ENCODE measurements at places on chromosomes 3 and 15.
A peak's percentile ranks its signal among the peaks of the same experiment; 100 is the strongest.

DNA sequence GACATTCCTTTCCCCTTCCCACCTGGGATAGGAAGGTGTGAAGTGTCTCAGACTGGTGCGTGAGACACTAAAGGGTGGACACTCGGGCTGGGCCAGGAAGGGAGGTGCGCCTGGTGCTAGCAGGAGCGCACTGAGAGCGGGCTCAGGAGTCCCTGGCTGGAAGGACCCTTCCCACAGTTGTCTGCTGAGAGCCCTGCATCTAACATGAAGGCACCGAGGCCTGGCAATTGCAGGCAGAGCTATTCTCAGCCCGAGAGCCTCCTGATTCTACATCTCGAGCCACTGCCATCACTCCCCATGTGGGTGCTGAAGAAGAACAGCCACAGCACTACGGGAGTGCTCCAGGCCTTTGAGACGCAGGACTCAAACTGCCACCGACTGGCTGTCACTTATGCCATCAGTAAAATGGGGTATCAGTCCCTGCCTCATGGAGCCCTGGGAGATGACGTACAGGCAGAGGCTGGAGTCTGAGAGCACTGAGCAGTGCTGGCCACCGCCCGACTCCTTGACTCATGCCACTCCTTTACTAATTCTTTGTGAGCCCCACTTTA is 159.4 kb downstream of the KLF13 start:
- DNase-seq: no peak

- DNase-seq: no peak
Measured at GRCh38 chr3:11080492-11080891, 73.8 kb upstream of the HRH1 start.

GRCh38 chr15:82999426-82999825 is 12.0 kb downstream of the C15orf40 start:
- DNase-seq: no peak

DNA sequence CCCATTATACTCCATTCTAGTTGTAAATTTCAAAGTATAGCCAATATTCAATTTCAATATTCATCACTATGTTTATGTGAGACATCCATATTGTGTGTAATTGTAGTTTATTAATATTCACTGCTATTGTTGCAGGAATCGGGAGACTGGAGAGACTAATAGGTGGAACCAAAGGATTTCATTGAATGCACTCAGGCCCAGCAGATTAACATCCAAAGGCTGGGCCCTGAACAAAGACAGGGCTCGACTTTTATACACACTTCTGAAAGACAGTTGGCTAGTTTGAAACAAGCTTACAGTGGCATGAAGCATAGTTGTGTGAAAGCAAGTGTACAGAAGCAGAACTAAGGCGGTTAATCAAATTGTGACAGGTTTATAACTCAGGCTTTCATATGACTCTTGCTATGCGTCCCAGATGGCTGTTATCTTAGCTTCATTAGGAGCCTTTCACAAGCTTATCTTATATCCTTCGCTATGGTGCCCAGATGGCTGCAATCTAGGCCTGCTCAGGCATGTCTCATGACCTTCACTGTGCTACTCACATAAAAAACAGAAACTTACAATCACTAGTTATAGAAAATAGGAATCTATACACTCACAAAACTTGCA is 1038.8 kb upstream of the EPHA6 start:
- DNase-seq: no peak

GRCh38 chr3:174102866-174103265 is 705.3 kb downstream of the NLGN1 start:
- no peak for DNase-seq

GRCh38 chr15:56980473-56980872 is 62.0 kb downstream of the TCF12 start:
- DNase-seq: no peak

GRCh38 chr15:20353966-20354883 is 187.4 kb downstream of the GOLGA6L6 start:
- no peak for DNase-seq

GRCh38 chr15:66778716-66779115 is 76.7 kb downstream of the SMAD6 start:
- no peak for DNase-seq

DNA sequence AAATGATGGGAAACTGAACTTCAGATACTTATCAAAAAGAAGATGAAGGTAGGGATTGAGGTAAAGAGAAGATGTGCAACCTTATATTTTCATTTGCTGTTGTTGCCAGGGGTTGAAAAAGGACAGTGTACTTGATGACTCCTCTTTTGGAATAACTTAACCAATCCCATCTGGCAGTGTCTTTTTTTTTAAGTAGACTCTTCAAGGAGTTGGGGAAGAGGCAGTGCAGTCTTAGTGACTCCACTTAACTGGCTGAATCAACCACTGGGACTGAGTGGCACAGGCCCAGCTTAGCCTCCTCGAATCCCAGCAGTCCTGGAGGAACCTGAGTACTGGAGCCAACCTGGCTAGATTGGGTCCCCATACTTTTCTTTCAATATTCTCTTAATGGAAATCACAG is 27.3 kb upstream of the FILIP1L start:
- no peak for DNase-seq

DNA sequence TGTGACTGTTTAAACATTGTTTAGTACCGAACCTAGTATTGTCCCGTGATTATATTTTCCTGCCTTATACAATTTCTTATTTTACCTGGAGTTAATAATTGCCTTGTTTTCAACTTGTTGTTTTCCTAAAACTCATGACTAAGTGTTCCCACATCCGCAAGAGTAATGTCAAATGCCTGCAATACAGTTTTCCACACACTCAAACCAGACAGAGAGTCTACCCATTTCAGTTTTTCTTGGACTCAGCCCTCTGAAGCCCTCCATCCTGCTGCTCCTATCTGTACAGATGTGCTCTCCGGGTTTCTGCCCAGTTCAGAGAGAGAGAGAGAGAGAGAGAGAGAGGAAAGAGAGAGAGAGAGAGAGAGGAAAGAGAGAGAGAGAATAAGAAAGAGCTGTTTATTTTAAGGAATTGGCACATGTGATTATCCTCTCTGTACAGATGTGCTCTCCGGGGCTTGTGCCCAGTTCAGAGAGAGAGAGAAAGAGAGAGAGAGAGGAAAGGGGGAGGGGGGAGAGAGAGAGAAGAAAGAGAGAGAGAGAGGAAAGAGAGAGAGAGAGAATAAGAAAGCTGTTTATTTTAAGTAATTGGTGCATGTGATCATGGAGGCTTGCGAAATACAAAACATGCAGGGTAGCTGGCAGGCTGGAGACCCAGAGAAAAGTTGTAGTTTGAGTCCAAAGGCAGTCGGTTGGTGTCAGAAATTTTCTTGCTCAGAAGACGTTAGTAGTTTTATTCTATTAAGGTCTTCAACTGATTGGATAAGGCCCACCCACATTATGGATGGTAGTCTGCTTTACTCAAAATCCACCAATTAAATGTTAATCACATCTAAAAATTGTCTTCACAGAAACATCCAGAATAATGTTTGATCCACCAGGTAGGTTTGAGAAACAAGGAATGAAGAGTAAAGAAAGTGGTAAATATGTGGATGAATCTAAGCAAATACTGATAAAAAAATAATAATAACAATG is 104.1 kb upstream of the GOLGA8J start:
- DNase-seq: no peak

- no peak for DNase-seq
Measured at GRCh38 chr15:92020207-92020606, 166.7 kb downstream of the SLCO3A1 start.

DNA sequence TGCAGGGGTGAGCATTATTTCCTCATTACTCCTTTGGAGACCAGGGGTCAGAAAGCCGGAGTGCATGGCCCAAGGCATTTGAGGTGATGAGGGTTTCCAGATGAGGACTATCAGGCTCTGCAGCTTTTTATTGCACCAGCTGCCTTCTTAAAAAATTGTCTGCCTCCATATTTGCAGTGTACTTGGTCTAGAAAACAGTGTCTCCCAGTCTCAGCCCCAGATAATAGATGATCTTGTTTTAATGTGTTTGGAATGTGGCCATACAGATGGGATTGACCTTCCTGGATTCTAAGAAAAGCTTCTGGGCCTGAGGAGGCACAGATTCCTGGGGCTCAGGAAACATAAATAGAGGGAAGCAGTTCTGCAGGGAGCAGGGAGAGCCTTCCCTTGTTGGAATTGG is 123.3 kb downstream of the GABRG3 start:
- no peak for DNase-seq

GRCh38 chr3:124557433-124558232 is 172.6 kb upstream of the UMPS start:
- DNase-seq: no peak

- no peak for DNase-seq
Measured at GRCh38 chr3:191074511-191074910, 124.5 kb upstream of the OSTN start.

GRCh38 chr15:68478853-68479252 is 46.9 kb upstream of the ITGA11 start:
- no peak for DNase-seq

GRCh38 chr3:9762871-9763270 is 6.9 kb downstream of the CAMK1 start:
- no peak for DNase-seq

GRCh38 chr3:11386465-11387113 is 114.4 kb downstream of the ATG7 start:
- DNase-seq: no peak

DNA sequence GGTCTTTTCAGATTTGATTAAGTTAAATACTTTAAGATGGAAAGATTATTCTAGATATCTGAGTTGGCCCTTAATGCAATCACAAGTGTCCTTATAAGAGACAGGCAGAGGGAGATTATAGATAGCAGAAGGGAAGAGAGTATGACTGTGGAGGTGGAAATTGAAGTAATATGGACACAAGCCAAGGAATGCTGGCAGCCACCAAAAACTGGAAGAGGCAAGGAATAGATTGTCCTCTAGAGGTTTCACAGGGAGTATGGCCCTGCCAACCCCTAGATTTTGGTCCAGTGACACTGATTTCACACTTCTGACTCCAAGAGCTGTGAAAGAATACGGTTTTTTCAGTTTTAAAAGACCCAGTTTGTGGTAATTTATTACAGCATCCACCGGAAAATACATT is 1498.7 kb upstream of the CADM2 start:
- DNase-seq: no peak

- no peak for DNase-seq
Measured at GRCh38 chr15:84840255-84840654, 23.1 kb downstream of the ALPK3 start.

DNA sequence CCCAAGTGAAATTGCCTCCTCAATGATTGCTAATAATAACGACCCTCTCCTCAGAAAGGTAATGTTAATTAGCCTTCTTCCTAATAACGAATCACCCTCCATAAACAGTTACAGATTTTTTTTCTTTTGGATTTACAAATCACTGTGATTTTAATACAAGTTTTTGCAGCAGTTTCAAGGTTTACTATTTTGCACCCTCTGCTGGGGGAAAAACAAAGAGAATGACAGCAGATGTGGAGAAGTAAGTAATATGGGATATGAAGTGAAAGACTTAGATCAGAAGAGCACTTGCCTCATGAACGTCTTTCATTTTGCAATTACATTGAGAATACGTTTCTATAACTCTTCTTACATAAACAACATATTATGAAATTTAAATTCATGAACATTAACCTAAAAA is 16.1 kb upstream of the CNTN3 start:
- no peak for DNase-seq

DNA sequence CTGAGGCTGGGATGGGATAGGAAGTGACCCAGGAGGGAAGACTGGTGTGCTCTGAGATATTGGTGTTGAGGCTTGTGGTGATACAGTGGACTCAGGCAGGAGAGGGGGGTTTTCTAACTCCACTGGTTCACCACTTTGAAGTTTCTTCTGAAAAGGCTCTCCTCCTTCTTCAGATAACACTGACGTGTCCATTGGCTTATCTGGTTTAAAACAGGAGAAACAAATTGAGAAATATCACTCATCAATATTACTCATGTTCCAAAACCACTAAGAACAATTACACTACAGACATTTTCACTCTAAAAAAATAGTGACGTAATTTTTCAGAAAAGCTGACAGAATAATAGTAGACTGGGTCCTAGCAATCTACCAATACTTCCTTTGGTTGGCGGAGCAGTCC is 23.1 kb downstream of the TP53BP1 start:
- no peak for DNase-seq

GRCh38 chr15:67300266-67301025 is 45.9 kb downstream of the IQCH start:
- no peak for DNase-seq

- no peak for DNase-seq
Measured at GRCh38 chr3:38331257-38332022, 15.1 kb upstream of the XYLB start.

DNA sequence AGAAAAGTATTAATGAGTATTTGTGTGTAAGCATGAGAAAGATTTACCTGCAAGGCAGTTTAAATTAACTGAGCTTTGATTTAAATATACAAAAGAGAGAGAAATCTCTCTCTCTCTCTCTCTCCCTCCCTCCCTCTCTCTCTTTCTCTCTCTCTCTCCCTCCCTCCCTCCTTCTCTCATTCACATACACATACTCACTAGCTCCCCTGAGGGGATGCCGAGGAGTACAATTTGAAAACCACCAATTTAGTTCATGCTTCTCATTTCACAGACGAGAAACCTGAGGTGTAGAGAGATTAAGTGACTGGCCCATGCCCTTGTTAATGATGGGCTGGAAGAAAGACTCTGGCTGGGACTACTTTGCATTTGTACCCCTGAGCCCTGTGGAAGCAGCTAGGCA is 59.4 kb downstream of the MECOM start:
- no peak for DNase-seq

- no peak for DNase-seq
Measured at GRCh38 chr3:140904521-140904920, 37.1 kb upstream of the SLC25A36 start.

DNA sequence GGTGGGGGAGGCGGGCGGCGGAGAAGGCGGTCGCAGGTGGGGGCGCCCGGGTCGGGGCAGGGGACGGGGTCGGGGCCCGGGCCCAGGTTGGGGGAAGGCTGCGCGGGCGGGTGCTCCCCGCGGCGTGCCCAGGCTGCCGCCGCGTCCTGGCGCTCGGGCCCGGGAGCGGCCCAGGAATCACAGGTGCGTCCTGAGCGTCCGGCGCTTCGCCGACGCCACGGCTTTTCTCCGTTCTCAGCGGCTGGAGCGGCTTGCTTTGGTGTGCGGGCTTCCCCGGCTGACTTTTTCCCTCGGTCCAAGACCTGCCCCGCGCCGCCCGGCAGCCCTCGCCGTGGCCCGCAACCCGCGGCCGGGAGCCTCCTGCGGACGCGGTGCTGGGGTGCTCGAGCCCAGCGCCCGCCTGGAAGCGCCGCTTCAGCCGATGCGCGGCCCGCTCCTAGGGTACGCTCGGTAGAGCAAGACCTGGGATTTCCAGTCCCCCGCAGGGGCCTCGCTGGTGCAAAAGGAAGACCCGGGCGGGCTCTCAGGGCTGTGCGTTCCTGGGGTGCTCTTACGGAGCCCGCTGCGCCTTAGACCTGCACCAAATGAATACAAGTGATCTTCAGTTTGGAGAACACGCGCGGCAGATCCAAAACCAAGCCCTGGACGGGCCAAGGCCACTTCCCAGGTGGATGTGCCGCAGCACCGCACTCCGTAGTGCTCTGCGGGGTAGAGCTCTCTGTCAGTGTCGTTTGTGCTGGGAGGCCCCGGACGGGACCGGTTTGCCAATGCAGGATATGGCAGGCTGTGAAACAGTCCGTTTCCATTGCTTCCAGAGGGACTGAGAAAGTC is 639 bp downstream of the NIPA1 start:
- DNase-seq: peak; percentile 51

Measured in NCI-H526 (cell line).